Esophagus muscularis mucosa (tissue), 4 donors: ENCODE measurements at places on chromosomes 3 and 15.

DNA sequence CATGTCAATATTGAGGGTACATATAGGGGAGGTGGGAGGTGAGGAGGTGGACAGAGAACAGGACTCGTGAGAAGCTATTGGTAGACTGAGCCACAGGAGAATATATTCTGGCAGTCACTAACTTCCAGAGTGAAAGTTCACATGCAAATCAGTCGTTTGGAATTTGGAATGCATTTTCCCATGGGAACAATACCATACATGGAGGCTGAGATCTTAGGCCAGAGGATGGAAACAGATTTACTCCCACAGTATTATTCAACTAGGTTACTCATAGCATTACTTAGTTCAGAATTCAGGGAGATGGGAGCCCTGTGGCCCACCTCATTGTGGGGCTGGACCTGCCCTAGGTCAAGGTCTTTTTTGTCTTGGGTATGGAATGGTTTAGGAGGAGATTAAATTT lies 36.4 kb upstream of the ABHD2 start:
- no peak for DNase-seq

GRCh38 chr3:25155652-25156471 lies 272.2 kb upstream of the RARB start:
- DNase-seq = no peak

GRCh38 chr3:79672731-79673130 lies 95.1 kb downstream of the ROBO1 start:
- no peak for DNase-seq

DNA sequence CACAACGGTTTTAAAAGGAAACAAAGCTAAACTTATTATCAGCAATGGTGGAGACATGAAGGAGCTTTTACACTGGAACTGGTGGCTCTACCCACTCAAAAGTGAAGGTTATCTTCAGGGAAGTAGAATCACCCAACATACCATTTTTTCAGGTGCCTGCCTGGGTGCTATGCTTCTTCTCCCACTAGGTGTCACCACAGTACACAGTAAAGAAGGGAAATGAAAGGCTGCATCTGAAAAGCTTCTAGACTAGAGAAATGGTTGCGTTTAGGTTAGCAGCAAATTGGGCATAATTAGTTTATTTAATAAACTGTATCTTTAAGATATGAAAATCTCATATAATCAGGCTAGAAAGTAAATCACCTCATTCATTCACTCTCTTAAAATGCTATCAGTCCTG lies 47.0 kb upstream of the SELENOK start:
- no peak for DNase-seq

- no peak for DNase-seq
Measured at GRCh38 chr3:73255609-73256029, 194.2 kb downstream of the EBLN2 start.

DNA sequence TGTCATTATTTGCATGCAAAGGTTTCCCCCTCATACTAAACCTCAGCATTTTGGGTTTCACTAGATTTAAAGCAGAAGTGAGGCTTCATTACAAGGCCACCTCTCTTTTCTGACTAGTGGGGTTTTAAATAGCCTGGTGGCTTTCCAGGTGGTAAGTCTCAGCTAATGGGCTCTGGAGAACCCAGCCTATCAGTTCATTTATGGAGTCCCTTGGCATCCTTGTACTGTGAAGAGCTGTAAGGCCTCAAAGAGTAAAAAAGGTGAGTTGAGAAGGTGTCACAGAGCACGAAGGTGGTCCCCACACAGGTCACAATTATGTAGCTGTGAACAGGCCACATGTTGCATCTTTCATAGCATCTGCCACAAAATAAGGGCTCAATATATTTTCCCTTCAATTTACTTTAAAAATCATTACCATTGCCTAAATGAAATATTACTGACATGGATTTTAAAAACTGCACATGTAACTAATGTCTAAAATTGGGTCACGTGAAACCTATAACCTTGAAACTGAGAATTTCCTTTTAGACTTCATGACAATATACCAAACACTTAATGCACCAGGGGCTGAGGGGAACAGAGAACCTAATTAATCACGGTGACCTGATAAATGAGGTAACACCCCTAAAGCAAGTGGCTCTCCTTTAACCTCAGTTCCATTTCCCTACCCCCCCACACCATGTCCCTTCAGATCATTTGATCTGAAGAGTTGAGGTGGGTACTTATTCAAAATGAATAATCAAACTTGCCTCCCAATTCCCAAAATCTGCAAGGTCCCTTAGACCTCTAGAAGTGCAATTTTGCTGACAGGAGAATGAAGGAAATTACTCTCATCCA lies 1.3 kb downstream of the NGLY1 start:
- DNase-seq = no peak

DNA sequence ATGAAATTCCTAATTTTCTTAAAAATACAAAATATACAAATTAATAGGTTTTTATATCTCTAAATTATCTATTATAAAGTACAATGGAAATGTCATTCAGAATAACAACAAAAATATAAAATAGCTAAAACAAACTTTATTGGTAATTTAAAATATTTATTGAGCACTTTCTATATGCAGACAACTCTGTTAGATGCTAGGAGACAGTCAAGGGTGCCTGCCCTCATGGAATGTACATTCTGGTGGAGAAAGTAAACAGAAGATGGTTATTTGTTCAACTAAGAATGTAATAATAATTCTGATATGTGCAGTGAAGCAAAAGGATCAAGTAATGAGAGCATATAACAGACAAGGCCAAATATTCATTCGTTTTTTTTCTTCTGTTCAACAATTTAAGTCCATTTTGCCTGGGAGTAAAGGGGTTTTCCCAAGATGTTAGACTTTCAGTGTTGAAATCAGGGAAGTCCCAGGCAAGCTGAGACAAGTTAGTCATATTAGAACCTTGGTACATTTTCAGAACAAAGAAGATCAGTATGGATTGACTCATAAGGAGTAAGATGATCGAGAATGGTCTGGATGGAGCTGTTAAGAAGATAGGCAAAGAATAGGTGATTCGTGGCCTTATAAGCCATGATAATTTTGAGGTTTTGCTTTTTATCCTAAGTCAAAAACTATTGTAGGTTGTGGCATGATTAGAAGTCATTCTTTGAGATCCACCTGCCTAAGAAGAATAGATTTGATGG lies 150.2 kb upstream of the MLF1 start:
- no peak for DNase-seq

DNA sequence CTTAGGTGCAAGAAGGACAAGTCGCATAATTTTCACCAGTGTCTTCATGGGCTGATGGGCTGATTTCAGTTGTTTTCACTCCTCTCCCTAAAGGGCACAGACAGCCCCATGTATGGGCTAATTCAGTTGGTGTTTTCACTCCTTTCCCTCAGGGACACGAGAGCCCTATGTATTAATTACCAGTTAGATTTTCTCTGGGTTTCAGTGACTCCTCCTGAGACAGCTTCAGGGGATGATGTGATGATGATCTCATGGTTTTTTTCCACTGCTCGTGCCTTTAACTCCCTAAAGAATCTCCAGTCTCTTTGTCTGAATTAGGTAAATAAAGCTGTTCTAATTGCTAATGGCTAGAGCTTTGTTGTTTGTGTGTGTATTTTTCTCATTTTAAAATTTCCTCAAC lies 9.9 kb downstream of the RAMAC start:
- no peak for DNase-seq

DNA sequence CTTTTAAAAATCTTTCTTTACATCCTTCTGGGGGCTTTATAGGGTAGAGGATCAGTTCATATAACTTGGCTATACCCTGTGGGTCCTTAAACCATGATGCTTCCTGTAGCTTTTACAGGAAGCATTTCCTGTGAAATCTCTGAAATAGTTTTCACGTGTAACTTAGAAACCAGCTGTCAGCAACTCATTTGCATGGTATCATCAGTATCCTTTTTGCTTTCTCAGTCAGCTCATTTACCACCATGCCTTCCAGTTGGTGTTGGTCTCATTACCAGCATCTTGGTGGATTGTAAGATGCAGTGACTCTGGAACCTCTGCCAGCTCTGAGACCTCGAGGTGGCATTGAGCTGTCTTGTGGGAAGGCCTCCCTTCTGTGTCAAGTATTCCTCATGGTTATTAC lies 96.7 kb upstream of the MYZAP start:
- DNase-seq = no peak
